ENCODE measurements at places on chromosomes 5 and 9.

- DNase-seq = no peak
These were observed 538.2 kb downstream of the CYLC2 start for GRCh38 chr9:103533318-103533717.

- no peak for DNase-seq
These were observed 18.9 kb downstream of the VAV2 start for GRCh38 chr9:133973111-133973790.

DNA sequence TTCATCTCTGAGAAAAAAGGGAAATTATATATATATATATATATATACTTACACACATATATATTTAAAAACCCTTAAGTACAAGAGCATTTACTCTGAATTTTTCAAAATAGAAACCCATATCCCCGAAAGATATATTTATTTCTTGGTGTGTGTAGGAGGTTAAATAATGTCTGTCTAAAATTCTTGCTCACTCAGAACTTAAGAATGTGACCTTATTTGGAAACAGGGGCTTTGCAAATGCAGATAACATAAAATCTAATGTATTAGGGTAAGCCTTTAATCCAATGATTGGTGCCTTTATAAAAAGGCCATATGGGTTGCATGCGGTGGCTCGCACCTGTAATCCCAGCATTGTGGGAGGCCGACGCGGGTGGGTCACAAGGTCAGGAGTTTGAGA, 517.3 kb upstream of the TLE4 start:
- no peak for DNase-seq

DNA sequence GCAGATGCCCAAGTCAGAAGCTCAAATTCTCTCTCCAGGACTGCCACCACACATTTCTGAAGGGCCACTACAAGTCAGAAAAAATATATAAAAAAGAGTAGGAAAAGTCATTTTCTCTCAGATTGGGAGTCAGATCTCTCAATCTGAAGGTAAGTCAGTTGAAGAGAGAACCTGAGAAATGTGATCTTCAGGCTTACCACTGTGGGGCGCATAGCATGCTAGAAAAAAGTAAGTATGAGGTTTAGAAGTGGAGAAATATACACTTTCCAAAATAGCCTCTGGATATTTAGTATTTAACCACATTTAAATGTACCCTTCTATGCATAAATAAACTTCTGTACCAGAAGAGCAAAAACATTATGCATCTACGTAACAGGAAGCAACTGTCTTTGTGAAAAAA, 800.7 kb upstream of the CTNND2 start:
- DNase-seq = no peak

DNA sequence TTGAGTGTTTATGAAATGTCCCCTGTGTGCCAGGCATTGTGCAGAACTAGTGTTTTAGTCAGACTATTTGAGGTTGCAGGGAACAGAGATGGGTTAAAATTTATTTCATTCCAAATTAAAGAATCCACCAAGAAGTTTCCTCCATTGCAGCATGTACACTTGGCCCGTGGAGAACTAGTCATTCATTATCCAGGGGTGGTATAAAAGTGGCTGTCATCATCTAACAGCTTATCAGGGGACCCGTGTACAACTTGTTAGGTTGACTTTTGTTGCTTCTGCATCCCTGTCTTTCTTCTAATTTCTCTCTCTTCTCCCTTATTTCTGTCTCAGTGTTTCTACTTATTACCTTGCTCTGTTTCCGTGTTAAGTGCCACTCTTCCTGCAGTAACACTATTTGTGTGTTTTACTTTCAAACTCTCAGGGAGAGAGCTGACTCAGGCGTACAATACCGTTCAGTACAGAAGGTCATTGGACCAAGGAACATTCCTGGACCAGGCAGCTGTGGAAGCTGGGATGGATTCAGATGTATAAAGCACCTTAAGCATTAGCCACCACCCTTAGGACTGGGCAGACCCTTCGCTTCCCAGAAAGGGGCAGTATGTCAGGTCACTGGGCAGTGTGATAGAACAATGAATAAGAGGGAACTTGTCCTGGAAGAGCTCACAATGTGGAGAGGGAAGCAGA, 36.1 kb downstream of the MAP3K1 start:
- DNase-seq = no peak

DNA sequence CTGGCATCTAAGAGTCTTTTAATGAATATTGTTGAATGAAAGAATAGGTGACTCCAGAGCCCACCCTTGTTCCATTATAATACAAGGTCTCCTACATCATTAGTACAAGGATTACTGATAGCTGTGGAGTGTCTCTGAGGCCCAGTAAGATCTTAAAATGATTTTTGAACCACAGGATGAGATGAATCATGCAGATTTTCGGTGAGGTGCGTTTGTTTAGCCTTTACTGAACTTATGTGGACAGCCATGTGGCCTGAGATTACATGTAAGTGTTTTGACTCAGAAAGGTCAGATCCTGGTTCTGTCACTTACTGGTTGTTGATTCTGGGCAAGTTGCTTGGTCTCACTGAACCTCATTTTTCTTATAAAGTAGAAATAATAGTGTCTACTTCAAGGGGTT, 21.6 kb downstream of the NFX1 start:
- no peak for DNase-seq

DNA sequence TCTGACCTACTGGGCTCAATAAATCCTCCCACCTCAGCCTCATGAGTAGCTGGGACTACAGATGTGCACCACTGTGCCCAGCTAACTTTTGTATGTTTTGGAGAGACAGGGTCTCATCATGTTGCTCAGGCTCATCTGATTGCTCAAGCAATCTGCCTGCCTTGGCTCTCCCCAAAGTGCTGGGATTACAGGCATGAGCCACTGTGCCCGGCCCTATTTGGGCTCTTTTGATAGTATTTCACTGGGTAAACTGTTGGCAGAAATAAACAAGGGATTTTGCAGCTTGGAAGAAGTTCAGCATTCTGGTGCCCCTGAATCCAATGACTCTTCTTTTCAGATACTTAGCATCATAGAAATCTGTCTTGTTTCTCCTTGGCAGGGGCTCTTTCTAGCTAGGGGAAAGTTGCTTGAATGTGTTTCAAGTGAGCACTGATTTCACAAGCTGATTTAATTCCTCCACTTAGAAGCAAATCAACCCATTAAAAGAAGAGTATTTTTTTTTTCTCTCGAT, 146.8 kb downstream of the PAPPA start:
- no peak for DNase-seq

GRCh38 chr5:178123966-178124925, 6.6 kb upstream of the RMND5B start:
- no peak for DNase-seq

- DNase-seq = no peak
These were observed 3.2 kb upstream of the TMEM268 start for GRCh38 chr9:114607671-114608524.

DNA sequence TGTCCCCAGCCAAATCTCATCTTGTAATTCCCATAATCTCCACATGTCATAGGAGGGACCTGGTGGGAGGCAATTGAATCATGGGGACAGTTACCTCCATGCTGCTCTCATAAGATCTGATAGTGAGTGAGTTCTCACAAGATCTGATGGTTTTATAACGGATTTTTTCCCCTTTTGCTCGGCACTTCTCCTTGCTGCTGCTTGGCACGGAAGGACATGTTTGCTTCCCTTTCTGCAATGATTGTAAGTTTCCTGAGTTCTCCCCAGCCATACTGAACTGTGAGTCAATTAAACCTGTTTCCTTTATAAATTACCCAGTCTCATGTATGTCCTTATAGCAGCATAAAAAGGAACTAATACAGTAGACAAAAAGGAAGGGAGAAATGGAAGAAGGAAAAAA, 76.7 kb upstream of the CCNG1 start:
- DNase-seq = no peak

- DNase-seq = no peak
These were observed 40.3 kb downstream of the MAP1B start for GRCh38 chr5:72147569-72147968.

GRCh38 chr5:108726446-108727235, 21.1 kb upstream of the FER start:
- no peak for DNase-seq

All from GOT3 (cell line).